AG09309 (cell line): ENCODE measurements at places on chromosomes 13 and 19.

DNA sequence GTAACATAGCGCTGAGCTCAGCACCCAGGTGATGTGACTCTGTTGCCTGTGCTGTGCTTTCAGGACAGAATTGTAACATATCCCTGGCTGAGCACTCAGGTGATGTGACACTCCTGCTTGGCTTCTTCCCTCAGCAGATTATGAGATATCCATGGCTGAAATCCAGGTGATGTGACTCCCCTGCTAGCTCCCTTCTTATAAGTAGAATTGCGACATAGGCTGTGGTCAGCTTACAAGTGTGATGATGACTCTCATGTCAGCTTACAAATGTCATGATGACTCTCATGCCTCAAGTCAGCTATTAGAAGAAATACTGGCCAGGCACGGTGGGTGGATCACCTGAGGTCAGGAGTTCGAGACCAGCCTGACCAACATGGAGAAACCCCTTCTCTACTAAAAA is 14.3 kb upstream of the ZNF429 start:
- DNase-seq = no peak

DNA sequence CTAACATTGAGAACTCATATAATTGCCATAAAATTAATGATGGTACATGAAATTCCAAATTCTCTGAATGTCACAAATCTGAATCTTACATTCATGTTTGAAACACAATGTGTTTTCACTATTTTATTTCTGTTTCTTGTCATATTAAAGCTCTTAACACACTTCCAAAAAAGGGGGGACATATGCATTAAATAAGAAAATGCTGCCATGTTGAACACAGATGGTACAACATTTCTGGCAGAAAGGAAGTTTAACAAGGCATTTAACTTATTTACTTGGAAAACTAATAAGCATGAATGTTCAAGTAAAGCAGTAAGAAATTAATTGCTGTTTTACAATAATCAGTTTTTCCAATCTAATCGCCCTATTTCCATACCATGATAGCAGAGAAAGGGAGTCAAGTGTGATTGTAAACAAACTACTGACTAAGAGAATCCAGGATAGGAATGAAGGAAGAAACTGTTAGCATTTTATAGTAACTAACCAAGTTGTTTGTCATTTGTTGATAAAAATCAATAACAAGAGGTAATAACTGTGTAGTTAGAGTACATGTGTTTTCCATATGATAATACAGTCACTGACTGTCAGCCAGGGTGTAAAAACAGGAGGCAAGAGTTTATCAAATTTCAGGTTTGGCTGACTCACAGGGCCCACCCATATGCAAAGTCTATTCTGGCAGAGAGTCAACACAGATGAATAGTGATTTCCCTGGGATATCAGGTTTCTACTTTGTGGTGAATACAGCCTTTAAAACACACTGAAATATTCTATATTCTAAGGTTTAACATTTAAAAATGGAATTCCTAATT is 5.7 kb upstream of the FOXO1 start:
- no peak for DNase-seq

- DNase-seq = no peak
These were observed 10.4 kb upstream of the PLA2G4C start for GRCh38 chr19:48121066-48121465.

DNA sequence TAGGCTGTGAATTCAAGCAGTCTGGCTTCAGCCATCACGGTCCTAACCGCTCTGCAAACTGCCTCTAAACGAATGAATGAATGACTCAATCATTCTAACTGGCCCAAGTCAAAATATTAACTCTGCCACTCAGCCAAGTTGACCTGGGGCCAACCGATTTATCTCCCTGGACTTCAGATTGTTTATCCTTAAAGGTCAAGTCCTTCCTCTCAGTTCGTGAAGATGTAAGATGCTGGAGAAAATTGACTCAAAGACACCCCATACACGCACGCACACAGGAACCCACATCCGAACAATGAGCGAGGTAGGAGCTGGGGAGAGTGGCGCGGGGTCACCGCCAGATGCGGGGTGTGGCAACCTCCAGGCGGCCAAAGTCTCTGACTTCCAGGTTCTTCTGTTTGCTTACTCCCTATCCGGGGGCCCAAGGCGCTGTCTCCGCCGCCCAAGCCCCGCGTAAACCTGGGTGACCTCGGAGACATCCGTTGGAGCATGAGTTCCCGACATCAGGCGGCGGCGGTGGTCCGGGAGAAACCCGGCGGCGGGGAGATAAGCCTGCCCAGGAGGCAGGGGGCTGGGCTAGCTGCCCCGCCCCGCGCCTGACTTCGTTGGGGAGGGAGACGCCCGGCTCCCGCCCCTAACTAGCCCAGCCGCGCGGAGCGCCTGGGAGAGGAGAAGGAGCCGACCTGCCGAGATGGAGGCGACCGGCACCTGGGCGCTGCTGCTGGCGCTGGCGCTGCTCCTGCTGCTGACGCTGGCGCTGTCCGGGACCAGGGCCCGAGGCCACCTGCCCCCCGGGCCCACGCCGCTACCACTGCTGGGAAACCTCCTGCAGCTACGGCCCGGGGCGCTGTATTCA is at the start of gene CYP2S1:
CYP2S1 (plus strand) TSS at position 646 of the 856 bp plus-strand sequence; CDS start at position 692, 46 bp downstream.
- no peak for DNase-seq

DNA sequence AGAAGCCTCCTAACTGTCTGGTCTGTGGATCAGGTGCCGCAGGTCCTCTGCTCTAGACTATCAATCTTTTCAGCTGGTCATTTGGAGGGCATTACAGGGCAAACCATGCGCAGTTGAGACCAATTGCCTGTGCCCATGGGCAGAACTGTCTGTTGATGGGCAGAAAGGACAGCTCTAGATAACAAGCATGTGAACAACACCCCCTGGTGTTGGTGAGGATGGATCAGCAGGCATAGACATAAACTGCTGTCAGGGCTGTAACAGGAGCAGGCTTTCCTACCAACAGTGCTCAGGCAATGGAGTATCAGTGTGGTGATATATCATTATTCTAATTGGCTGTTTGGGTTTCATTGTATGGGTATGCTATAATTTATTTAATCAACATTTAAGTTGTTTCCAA is 104.7 kb upstream of the KL start:
- peak; percentile 20 for DNase-seq

GRCh38 chr13:112889351-112890290 is 79.4 kb upstream of the MCF2L start:
- DNase-seq = no peak

GRCh38 chr13:56735537-56735942 is 405.2 kb upstream of the PRR20A start:
- no peak for DNase-seq

GRCh38 chr13:95059306-95059705 is 241.9 kb downstream of the ABCC4 start:
- no peak for DNase-seq

DNA sequence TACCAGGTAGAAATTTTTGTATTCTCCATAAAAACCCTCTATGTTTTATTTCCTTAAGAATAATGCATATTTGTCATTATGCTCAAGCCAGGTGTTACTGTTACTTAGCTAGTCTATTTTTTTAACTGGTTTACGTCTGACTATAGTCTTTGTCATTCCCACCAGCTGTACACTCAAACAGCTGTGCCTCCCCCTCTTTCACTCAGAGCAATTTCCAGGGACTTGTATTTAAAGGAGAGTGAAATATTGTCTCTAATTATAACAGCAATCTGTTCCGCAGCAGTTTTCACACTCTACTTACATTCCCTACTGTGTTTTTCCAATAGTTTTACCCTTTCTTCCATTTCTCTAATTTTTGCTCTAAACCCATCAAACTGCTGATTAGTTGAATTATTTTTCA is 813.6 kb upstream of the MIR17HG start:
- no peak for DNase-seq

DNA sequence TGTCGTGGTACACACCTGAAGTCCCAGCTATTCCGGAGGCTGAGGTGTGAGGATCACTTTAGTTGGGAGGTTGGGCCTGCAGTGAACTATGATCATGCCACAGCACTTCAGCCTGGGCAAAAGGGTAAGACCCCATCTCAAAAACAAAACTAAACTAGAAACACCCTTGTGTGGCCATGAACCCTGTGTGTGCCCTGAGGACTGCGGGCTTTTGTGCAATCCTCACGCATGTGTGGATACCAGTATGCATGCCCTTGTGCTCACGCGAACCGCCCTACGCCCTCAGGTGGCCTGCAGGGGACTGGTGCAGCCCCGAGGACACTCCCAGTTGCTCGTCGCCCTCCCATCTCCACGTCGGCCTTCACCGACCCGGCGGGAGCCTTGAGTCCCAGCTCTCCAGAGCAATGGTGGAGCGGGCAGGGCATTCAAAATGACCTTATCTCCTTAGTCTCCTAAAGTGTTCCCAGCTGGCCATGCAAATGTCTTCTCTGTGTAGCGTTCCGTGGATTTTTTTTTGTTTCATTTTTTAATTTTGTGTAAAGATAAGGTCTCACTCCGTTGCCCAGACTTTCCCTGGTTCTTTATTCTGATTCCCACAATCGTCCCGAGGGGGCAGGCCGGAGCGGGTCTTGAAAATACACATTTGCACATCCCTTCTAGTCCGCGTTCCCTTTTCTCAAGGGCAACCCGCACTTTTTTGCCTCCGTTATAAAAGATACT is 868 bp upstream of the EGLN2 start:
- no peak for DNase-seq

GRCh38 chr13:96991072-96991471 is 3.2 kb downstream of the OXGR1 start:
- no peak for DNase-seq

GRCh38 chr13:79647533-79647932 is 166.6 kb downstream of the NDFIP2 start:
- DNase-seq = no peak

DNA sequence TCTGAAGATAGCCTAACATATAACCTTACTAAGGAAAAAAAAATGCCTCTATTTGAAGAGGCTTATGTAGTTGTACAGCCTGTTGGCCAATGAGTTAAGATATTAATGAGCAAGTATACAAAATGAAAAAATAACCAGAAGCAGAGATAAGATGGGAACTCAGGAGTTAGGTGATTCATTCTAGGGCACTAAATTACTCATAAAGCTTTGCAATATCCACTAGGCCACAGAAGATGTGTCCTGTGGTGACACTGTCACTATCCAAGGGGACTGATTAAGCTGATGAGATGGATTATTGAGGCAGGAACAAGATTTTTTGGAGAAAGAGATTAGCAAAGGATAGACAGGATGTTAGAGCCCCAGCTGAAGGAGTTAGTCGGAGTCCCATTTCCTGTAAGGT is 99.6 kb downstream of the LIG4 start:
- no peak for DNase-seq

DNA sequence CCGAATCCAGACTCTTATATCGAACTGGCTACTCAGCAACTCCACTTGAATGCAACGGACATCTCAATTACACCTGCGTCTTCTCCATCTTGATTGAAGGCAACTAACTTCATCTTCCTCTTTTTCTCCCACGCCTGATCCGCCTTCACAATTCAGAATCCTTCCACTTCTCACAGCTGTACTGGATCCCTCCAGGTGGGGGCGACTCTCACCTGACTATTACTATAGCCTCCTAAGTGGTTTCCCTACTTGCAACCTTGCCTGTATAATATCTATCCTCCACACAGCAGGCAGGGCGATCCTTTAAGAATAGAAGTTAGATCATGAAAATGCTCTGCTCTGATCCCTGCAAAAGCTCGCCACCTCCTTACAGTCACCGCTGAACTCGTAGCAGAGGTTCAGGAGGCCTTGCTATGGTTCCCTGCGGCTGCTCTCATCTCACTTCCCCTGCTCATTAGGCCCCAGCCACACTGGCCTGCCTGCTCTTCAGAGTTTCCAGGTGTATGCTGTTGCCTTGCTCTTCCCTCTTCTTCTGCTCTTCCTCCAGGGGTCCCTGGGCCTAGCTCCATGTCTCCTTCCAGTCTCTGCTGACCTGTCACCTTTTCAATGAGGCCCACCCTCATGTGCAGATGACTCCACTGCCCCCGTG is 31.9 kb downstream of the RFXAP start:
- DNase-seq = no peak

DNA sequence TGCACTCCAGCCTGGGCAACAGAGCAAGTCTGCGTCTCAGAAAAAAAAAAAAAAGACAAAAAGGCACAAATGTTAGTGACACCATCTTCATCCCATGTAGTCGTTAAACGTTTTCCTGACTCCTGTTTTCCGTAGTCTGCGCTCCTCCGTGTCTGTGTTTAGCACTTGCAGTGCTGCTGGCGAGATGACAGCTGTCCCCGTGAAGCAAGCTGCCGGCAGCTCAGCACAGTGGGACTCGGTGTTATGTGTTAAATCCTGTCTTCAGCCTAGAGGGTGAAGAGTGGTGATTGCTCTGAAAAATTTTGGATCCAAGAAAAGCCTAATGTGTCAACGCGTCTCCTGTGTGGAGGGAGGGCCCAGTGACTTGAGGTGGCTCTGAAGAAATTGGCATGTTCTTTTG is 18.4 kb downstream of the UBXN6 start:
- no peak for DNase-seq

- DNase-seq = no peak
These were observed 299.2 kb upstream of the KLHL1 start for GRCh38 chr13:70407486-70407885.

DNA sequence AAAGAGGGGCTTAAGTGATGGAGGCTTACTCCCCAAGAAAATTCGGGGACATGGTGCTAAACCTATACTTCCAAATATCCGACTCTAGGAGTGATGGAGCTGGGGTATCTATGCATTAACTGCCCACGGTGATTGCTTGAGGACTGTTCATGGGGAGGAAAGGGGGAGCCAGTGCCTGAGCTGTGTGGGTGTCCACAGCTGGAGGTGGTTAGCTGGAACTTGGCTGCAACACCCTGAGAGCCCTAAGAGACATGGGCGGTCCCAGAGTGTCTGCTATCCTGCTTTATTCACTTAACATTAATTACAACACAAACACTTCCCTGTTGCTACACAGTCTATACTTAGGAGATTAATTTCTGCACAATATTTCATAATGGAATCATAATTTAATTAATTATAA is 28.1 kb upstream of the POMP start:
- DNase-seq = no peak

- no peak for DNase-seq
These were observed 170.9 kb upstream of the ZNF507 start for GRCh38 chr19:32174386-32175113.

- no peak for DNase-seq
These were observed 12.9 kb downstream of the COL4A2 start for GRCh38 chr13:110319774-110320509.

- no peak for DNase-seq
These were observed 21.7 kb upstream of the ZNF429 start for GRCh38 chr19:21483589-21484170.
